ENCODE measurements at places on chromosomes 16 and 17.

DNA sequence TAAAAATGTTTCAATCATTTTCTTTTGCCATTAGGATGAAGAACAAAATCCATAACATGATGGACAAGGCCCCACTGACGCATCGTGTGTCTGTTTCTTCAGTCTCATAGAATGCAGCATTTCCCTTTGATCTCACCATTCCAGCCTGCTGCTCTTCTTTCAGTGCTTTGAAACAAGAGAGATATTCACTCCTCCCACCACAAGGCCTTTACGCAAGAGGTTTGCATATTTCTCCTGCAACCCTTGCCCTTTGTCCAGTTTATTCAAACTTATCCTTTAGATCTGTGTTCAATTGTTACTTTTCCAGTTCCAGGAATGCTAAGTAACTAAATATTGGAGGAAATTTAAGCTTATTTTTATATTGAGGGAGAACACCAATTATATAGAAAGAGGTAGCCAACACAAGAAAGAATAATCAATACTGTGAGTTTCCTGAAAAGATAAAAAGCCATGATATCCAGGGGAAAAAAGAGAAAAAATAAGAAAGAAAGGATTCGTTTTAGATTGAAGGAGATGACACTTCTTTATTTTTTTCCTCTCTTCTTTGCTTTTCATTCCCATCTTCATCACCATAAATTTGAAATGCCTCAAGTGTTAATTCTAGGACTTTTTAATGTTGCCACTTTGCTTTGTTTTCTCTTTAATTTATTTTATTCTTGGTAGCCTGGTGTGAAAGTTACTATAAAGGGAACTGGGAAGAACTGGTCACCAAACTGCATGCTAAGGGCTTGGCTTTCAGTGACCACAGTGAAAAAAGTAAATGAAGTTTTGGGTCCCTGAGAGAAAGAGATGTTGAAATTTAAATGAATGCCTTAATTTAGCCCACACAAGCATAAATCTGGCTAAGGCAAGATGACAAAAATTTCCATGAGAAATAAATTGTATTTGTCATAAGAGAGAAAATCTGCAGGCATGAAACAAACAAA, 102.1 kb downstream of the KIF2B start:
- peak; percentile 87 for DNase-seq

GRCh38 chr17:76394166-76394565, 9.8 kb downstream of the SPHK1 start:
- peak; percentile 85 for DNase-seq

- DNase-seq = no peak
Measured at GRCh38 chr17:66702106-66702936, 132.6 kb upstream of the CACNG5 start.

DNA sequence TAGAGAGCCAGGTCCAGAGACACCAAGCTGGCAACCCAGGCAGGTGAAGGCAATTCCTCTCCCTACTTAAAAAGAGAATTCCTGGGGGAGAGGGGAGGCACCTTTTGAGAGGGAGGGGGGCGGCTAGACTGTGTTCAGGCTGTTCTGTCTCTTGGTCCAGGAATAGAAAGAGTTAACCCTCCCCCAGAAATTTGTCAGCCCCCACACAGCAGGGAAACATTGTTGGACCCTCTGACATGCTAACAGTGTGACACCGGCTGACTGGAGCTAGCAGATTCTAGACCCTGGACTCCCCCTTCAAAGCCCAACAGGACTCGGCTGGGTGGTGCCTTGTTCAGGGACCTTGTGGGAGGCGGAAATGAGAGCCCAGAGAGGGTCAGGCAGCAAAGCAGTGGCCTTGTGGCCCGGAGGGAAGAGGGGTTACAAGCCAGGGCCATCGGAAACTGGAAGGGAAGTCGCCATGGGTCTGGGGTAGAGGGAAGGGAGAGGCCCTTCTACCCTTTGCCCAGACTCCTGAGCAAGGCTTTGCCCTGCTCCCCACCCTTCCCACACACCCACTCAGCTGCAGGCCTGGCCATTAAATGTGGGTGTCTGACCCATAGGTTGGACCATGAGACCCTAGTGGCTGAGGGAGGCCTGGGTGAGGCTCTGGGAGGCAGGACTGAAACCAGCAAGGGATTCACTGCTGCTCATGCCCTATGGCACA, 44.6 kb downstream of the RAI1 start:
- DNase-seq = no peak

DNA sequence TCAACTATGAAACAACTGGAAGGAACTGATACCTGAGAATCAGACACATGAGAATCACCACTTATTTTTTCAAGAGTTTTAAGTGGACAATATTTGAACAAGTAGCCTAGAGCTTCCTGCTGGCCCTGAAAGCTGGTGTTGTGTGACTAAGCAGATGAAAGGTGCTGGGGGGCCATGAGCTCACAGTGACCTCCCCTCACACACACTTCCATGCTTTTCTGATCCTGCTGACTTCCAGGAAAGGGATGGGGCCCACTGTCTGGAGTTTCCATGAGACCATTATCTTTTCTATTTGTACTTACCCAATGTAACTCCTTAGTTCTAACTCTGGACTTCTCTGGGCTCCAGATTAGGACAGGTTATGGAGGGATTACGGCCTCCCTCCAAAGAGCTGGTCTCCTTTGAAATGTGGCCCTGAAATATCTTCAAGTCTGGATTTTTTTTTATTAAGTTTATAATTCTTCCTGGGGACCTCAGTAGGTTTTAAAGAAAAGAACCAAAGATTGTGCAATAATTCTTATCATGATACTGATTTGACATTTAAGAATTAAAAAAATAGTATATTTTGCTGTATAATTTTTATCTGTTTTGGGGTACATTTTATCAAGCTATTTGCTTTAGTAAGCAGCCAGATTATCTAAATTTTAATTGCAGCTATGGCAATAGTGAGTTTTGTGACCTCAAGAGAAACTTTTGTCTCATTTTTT, 4.9 kb downstream of the CAPNS2 start:
- DNase-seq = no peak

DNA sequence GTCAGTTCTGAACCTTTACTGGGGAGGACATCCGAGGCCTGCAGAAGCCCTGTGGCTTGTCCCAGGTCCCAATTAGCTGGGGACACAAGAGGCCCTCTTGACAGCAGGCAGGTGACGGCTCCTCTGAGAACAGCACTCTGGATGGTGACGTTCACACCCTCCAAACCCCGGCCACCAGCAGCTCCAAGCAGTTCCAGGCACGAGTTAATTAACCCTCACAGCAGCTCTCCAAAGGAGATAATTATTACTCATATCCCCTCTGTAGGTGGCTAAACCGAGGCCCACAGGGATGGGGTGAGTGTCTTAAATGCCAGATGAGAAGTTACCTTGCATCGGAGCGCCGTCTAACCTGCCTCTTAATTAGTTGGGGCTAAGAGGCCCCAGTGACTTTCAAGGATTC, 168.9 kb upstream of the CIBAR2 start:
- no peak for DNase-seq

DNA sequence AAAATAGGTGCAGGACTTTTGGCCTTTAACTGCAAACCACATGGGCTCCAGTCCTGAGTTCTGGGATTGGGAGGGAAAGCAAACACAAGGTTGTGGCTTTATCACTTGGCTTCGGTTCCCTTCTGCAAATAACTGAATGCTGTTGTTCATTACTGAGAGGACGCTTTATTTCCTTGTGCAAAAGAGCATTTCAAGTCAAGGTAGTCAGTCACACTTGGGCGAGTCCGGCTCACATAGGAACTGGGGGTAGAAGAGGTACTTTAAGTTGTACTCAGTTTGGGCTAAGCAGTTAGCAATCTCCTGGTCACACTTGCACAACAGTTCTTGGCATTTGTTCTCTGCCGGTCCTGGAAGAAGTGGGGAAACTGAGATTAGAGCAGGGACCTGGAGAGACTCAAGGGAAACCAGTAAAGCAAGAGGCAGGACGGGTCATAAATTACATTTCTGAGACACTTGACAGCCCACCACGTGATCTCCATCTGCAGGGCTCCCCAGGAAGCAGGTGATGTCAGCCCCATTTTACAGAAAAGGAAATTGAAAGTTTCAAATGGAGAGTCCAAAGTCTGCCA, 21.6 kb downstream of the PLA2G10 start:
- peak; percentile 60 for DNase-seq

GRCh38 chr17:68462381-68463210, 5.3 kb upstream of the WIPI1 start:
- DNase-seq = peak; percentile 94

- DNase-seq = no peak
Measured at GRCh38 chr16:2852003-2852730, 5.8 kb downstream of the PRSS22 start.

GRCh38 chr17:81298325-81298990, 3.4 kb upstream of the SLC38A10 start:
- DNase-seq = no peak

GRCh38 chr16:12431561-12431960, 372.1 kb downstream of the CPPED1 start:
- no peak for DNase-seq

DNA sequence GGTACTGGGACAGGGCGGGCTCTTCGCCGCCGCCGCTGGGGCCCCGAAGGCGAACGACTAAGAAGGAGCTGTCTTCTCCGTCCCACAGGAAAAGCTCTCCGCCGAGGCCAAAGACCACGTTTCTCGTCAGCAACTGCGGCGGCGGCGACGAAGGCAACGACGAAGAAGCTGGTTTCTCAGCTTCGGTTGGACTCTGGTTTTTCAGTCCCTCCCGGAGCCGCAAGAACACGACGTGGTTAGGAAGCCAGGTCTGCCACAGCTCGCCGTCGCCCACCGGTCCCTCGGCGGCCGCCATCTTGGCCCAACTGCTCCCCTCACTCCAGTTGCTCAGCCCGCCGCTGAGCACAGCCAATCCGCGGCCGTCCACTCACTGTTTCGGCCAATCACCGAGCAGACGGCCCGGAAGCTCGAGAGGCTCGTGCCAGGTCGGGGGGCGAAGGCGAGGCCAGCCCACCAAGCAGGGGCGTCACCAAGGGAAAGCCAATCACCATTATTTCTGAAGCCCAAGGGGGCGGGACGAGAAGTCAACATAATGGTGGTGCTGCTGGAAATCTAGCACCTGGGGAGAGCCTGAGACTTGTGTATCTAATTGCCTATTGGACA, at the start of gene NUP88:
Gene NUP88 (minus strand): TSS at position 307 of the 603 bp plus-strand sequence. CDS start 12 bp downstream, at position 295.
- DNase-seq = peak; percentile 94

DNA sequence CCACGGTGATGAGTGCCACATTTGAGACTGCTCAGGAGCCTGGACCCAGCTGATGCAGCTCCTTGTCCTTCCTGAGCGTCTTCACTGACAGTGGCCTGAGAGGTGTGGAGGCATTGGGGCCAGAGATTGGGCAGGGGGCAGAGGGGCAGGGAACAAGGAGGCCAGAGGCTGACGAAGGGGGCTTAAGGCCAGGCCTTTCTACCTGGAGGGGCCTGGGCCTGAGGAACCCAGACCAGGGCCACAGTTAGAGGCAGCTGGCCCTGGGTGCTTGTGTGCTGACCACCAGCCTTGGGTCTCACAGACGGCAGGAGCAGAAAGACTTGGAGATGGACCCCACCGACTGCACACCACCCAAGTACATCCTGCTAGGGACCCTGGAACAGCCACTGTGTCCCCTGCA, 168.2 kb upstream of the ZNF267 start:
- DNase-seq = no peak

DNA sequence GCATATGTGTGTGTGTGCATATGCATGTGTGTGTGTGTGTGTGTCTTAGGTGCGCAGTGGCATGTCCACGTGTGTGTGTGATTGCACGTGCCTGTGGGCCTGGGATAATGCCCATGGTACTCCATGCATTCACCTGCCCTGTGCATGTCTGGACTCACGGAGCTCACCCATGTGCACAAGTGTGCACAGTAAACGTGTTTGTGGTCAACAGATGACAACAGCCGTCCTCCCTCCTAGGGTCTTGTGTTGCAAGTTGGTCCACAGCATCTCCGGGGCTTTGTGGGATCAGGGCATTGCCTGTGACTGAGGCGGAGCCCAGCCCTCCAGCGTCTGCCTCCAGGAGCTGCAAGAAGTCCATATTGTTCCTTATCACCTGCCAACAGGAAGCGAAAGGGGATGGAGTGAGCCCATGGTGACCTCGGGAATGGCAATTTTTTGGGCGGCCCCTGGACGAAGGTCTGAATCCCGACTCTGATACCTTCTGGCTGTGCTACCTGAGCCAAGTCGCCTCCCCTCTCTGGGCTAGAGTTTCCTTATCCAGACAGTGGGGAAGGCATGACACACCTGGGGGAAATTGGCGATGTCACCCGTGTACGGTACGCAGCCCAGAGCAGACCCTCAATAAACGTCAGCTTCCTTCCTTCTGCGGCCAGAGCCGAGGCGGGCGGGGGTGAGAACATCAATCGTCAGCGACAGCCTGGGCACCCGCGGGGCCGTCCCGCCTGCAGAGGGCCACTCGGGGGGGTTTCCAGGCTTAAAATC, 47.6 kb downstream of the IL21R start:
- no peak for DNase-seq

DNA sequence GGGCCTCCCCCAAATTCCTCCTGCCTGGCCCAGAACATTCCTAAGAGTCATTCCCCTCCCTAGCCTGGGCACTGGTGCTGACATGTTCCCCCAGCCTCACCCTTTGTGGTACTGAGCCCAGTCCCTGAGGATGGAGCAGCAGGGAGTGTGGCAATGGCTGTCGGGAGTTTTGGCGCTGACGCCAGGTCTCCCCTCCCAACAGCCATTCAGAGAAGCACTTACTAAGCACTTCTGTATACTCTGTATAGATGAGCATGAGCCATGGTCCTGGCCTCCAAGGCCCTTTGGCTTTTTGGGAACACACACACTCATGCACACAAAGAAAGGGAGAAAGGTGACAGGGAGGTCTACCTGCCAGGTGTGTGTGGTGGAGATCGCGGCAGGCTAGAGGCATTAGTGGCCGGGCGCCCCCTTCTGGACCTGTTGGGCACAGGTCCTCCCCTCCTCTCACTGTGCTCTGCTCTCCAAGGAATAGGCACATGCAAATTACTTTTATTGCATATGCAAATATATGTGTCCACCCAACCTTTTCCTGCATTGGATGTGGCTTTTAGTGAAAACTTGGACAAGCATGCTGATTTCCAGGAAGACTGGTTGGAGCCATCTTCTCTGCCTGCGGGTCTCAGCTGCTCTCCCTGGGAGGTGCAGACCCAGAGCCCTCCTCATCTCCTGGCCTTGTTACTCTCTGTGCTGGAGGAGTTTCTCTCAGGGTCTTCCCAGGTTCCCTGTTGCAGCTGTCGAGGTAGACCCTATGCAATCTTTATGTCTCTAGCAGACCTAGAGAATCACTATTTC, 17.4 kb upstream of the C17orf107 start:
- peak; percentile 17 for DNase-seq

DNA sequence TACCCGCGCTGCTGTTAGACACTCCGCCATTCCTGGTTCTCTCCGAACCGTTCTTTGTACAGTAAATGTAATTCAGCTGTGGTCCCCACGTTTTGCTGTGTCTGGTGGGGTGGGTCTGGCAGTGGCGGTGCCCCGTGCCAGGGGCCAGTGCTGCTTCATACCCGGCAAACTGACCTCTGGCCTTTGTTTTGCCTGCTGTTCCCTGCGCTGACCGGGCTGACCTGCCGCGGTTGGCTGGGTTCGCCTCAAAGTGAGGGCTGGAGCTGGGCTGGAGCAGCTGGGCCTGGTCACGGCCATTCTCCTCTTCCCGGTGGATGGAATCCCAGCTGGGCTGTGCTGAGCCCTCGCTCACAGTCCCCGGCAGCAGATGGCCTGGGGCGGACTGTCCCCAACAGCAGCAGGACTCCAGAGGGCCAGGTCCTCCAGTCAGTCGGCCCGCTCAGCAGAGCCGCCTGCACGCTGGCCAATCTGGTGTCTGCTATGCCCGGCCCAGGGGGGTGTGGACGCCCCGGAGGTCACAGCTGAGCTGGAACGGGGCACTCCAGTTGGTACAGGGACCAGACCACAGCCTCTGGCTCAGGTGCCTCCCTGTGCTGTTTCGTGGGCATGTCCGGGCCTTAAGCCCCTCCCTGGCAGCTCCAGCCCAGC, 1.5 kb upstream of the WFIKKN1 start:
- no peak for DNase-seq

- no peak for DNase-seq
Measured at GRCh38 chr16:57147381-57148221, 38.2 kb downstream of the PSME3IP1 start.

- no peak for DNase-seq
Measured at GRCh38 chr17:74477411-74477810, 11.0 kb downstream of the CD300A start.
